ENCODE measurements at places on chromosomes 4 and X.

DNA sequence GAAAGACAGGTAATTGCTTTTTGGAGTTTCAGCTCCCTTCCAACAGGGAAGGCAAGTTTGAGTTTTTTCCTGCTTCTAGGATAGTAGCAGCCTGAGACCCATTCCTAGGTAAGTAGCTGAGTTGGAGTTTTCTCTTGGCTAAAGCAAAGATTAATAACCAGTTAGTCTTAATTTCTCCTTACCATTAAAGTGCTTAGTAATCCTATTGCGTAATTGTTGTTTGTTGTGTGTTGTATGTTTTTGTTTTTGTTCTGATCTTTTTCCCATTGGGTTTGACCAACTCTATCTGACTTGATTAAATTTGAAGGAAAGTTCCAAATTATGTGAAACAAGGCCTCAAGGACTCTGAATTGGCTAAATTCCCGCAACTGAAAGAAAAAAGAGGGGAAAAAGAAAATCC is 83.5 kb downstream of the TBX22 start:
- DNase-seq: no peak

GRCh38 chr4:87024201-87024600 is 89.4 kb downstream of the AFF1 start:
- no peak for DNase-seq

- no peak for DNase-seq
Measured at GRCh38 chr4:10086506-10087120, 30.0 kb downstream of the WDR1 start.

- DNase-seq: peak; percentile 24
Measured at GRCh38 chr4:7761720-7762119, 177.9 kb downstream of the AFAP1 start.

DNA sequence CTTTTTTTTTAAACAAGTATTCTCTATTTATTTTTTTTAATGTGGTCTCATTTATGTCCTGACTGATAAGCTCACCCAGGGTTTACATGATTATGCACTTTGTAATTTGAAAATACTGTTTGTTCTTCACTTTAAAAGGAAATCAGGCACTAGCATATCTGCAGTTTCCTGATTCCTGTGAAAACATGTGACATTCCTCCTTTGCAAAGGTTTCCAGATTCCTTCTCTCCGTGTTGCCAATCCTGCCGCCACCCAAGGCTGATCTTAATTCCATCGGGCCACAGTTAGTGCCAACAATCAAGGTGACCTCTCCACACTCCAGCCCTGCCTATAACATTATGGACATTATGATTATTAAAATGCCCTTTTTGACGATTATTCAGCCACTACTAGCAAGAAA is 225.4 kb downstream of the PCDH7 start:
- no peak for DNase-seq

DNA sequence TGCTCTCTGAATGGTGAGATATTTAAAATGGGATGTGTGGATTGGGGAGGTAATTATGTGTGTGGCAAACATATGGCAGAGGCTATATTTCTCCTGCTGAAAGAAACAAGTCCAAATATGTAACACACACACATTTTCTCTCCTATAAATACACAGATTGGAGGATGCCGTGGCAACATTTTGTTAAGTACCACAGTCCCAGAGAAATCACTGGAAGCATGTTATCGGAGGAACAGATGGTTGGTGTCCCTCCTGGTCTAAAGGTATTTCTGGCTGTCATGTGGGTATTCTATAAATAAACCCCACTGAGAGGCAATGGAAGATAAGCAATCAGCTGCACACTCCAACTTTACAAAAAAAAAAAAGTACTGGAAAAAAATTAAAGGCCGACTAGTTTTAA is 528.3 kb upstream of the BOD1L1 start:
- DNase-seq: no peak

DNA sequence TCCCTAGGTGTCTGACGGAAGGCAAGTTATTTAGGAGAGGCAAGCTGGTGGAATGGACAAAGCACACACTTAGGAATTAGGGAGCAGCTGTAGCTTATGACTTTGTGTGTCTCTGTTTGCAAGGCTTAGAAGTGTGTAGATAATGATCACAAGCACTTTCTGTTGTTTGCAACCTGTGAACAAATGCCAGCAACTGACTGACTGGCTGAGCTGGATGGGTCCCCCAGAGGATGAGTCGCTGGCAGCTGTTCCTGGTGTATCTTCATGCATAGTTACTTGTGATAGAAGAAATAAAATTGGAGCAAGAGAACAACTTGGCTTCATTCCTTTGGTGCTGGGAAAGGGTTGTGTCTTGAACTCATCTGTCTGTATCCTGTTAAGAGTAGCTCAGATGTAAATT is 64.2 kb upstream of the BEND4 start:
- no peak for DNase-seq

GRCh38 chrX:360496-361150 is 26.1 kb downstream of the PPP2R3B start:
- no peak for DNase-seq

GRCh38 chrX:129115104-129115503 is 408.2 kb downstream of the SMARCA1 start:
- DNase-seq: no peak

DNA sequence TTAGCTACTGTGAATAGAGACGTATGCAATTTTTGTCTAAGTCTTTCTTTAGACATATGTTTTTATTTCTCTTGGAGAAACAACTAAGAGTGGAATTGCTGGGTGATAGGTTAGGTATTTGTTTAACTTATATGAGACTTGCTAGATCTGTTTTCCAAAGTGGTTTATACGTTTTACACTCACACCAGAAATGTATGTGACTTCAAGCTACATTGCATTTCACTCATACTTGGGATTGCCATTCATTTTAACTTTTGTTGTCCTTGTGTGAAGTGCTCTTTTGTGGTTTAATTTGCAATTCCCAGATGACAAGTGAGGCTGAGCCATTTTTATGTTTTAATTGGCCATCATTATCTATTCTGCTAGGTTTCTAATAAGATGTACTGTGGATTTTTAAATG is 817.2 kb downstream of the GLUD2 start:
- DNase-seq: no peak

GRCh38 chr4:76690011-76690905 is 207.7 kb downstream of the SOWAHB start:
- no peak for DNase-seq

GRCh38 chr4:76090241-76090691 is 15.8 kb downstream of the ART3 start:
- no peak for DNase-seq

- DNase-seq: no peak
Measured at GRCh38 chr4:42965326-42965725, 72.8 kb downstream of the GRXCR1 start.

DNA sequence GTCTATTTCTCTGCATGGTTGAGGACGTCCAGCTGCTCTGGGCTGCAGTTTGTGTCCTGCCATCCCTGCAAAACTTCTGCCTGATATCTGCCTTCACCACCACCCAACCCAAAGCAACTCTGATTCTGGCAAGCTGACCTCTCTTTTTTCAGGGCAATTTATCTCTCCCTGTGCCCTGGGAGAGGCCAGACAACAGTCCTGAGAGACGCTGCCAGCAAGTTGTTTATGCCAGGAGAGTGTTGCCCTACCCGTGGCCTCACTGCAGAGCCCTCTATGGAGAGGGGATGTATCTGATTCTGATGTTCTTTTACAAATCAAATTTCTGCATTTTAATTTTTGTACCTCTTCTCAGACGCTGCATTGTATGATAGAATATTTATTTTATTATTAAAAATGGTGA is 36.6 kb upstream of the BRWD3 start:
- no peak for DNase-seq

DNA sequence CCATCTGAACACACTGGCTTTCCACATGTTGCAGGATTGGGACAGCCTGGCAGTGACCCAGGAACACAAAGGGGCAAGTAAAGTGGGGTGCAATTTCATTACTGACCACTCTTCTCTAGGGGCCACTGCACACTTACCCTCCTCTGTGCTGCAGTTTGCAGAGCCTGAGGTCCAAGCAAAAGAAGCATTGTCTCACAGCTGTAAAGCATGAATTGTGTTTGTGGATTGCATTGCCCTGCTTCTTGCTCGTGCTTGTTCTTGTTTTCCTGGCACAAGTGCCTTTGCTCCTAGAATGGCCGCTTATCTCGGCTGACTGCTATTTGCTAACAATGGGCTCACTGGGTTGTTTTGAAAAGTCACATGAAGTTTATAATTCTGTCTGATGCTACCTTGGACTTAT is 209.1 kb upstream of the JADE1 start:
- DNase-seq: no peak

DNA sequence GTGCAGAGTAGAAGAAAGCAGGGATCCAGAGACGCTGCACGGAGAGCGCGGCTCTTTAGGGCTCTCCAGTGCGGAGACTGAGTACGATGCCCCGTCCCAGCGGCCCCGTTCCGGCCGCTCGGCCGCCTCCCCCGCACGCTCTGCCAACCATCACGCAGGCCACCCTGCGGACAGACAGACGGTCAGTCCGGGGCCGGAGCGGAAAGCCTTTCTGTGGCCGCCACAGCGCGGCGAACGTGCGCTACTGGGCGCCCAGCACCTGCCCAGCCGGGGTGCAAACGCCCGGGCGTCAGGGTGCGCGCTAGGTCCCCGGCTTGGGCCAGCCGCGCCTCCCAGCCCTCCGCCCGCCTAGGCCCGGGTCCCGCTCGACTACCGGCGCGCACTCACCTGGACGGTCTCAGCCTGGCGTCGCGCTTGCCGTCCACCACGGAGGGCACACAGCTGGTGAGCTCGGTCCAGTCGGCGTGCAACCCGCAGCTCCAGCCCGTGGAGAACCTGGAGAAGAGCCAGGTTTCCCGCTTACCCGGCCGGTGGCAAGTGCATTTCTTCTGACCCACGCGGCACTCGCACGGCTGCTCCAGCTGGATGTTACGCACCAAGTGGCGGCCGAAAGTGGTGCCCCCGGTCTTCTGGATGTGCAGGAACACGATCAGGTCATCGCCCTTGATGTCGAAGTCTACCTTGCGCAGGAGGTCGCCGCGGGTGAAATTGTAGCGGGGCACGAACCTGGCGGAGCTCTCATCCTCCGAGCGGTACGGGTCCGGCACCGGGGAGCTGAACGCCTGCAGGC is 1.8 kb downstream of the HS6ST2 start:
- no peak for DNase-seq

DNA sequence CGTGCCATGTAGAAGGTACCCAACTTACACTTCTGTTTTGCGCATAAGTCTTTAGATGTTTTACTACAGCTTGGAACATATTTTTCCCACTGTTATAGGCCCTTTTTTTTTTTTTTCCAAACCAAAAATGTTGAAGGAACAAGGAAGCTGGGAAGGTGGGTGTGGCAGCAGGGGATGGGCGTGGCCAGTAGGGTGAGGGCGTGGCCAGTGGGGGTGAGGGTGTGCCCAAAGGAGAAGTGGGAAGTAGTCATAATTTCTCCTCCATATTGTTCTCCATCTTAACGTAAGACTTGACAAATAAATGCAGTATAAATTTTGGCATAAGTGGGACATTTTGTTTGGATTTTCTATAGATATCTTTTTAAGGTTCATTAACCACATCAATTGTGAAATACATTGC is 30.4 kb downstream of the CLDN22 start:
- DNase-seq: no peak

DNA sequence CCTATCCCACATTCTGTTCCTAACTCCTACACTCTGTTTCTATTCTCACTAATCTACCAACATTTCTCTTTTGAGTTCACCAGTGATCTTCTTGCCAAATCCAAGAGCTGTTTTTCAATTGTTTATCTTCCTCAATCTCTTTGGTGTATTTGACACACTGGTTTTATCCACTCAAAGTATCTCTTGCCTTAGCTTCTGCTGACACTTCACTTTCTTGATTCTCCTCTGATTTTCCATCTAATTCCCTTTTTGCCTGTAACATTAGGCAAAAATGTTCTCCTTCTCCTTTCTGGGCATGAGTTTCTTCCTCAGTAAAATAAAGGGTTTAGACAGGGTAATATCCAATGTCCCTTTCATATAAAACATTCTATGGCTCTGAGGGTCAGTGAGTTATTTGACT is 26.2 kb downstream of the GRIA3 start:
- DNase-seq: no peak

DNA sequence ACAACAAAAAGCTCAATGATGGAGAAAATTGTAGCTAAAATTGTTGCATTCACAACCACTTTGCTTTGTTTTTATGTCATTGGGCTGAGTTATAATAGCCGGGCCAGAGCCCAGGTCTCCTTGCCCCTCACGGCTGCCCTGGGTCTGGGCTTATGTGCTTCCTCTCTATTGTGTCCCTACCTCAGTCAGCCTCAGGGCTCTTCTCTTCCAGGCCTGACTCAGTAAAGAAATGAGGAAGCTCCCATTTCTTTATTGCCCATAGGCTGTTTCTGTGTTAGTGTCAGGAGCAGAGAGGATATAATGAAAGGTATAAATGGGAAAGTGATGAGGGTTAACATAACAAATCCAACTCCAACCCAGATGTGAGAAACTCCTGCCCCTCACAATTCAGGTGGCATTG is 18.0 kb downstream of the BST1 start:
- no peak for DNase-seq

DNA sequence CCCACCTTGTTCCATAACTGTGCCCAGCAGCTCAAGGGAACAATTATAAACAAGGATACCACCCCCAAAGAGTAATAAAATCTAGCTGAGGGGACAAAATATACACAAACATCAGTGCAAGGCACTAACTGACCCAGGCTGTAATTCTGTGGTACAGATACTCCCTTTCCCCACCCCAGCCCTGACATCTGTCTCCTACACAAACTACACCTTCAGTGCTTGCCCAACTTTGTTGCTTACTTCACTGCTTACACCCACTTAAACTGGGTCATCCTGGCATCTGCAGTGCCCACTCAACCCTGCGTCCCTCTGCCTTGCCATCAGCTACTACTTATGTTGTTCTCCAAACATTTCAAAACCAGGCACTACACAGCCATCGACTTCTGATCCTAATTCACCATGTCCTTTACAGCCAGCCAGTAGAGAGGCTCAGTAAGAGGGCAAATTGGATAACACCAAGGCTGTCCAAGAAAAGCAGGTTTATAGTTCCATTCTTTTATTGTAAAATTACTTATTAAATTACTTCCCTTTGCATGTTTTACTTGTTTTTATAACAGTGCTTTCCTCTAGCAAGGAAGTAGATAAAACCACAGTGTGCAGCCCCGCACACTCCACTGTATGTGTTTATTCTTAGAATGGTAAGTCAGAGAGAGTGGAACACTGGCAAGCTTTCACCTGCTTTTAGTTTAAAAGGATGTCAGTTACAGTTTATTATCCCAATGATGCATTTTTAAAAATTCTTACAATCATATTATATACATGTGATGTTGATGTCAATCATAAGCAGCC is 149.6 kb downstream of the INPP4B start:
- no peak for DNase-seq

DNA sequence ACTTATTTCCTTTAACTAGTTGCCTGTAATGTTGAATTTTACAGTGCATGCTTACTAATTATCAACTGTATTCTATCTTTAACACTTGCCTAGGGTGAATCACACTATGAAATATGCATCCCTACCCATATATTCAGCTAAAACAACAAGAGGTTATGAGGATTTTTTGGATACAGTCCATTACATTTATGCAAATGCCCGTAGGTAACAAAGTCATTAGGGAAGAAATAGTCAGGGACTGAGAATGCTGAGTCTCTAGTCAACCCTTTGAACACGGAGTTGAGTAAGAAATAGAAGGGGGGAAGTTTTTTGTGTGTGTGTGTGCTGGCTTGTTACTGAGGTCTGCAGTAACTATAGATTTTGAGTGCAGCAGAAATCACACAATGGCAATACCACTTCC is 26.1 kb upstream of the CBLL2 start:
- no peak for DNase-seq

- DNase-seq: peak; percentile 61
Measured at GRCh38 chrX:50813843-50814661, at the start of gene SHROOM4. Gene SHROOM4, minus strand, starts transcription at chrX:50814194. Its CDS starts 176 bp downstream, at chrX:50814018.

All from NCI-H2227 treated with DMSO at 0.1 percent for 48 hours (cell line).